Activated T-cell treated with anti-CD3 and anti-CD28 coated beads, Interleukin-2, amount 50 U/mL, for 48 hours (primary cell): ENCODE measurements at places on chromosomes 5 and 9.

- no peak for DNase-seq
These were observed 8.7 kb downstream of the ASS1 start for GRCh38 chr9:130453487-130453886.

DNA sequence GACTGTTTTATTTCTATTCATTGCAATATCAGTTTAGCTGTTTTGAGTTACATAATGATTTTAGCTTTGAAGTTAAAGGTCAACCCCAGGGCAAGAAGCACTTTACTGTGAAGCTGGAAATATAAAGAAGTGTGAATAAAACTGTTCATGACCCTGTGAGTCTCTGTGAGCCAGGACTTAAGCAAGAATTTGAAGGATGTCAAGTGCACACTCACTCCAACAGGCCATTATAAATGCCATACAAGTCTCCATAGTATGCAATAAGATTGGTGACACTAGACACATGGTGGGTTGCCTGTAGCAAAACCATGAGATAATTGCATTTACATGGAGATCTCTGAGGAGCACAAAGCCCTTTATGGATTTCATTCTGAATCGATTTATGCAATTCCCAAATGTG lies 318.7 kb upstream of the ITGA1 start:
- no peak for DNase-seq

DNA sequence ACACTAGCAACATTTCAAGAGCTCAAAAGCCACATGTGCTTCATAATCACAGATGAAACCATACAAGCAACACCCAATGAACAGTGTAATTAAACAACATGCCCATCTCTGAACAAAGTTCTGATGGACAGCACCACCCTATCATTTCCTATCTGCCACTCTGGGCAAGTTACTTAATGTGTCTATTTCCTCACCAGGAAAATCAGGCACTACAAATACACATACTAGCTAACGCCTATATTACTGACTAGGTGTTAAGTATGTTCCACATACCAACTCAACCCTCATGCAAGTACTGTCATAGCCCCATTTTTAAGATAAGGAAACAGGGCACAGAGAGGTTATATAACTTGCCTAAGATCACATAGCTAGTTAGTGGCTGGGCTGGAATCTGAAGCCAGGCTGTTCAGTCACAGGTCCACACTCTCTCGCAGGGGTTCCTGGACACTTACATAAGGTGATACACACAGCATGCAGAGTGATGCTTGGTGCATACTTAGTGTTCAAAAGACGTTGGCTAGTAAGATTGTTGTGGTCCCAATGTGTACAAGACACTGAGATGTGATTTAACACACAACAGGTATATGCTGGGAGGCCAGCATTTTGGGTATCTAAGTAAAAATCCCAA lies 24.2 kb downstream of the CORO2A start:
- DNase-seq: no peak

- DNase-seq: no peak
These were observed 154.0 kb downstream of the RGS3 start for GRCh38 chr9:113617550-113617949.

GRCh38 chr9:3001311-3001710 lies 157.4 kb upstream of the PUM3 start:
- no peak for DNase-seq

GRCh38 chr5:159982421-159983173 lies 26.3 kb upstream of the TTC1 start:
- DNase-seq: no peak

- no peak for DNase-seq
These were observed 100.4 kb upstream of the TLE1 start for GRCh38 chr9:81789721-81790120.

DNA sequence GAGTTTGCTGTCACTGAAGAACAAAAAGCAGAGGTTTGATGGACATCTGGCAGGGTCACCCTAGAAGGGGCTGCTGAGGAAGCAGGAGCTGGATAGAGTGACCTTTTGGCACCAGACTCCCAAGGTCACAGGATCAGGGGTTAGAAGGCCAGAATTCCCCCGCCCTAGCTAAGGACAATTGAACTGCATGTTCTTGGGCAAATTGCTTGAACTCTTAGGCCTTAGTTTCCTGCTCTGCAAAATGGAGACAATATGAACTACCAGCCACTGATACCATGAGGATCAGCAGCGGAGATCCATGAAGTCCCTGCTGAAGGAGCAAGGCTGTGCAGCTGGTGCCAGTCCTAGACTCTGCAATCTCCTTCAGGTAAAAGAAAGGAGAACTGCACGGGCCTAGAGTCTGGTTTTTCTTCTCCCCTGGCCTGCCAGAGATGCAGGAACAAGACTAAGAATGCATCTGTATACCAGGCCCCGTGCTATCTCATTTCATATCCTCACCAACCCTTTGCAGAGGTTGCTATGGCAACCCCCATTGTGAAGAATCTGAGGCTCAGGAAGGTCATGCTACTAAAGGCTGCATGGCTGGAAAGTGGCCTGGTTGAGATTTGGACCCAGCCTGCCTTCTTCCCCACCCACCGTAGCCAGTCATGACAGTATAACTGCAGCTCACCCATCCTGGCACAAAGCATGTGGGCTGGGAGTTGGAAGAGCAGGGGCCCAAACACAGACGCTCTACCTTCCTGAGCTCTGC lies 33.7 kb downstream of the CAMK2A start:
- no peak for DNase-seq

DNA sequence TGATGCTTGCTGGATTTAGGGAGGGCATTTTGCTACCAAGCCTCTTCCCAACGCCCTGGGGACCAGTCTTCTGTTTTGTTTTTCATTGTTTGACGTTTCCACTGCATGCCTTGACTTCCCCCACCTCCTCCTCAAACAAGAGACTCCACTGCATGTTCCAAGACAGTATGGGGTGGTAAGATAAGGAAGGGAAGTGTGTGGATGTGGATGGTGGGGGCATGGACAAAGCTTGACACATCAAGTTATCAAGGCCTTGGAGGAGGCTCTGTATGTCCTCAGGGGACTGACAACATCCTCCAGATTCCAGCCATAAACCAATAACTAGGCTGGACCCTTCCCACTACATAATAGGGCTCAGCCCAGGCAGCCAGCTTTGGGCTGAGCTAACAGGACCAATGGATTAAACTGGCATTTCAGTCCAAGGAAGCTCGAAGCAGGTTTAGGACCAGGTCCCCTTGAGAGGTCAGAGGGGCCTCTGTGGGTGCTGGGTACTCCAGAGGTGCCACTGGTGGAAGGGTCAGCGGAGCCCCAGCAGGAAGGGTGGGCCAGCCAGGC lies 23.0 kb downstream of the PCDHGC5 start:
- DNase-seq: no peak
